Ecto neural progenitor cell (in vitro differentiated cells): ENCODE measurements at places on chromosomes 6 and 20.

DNA sequence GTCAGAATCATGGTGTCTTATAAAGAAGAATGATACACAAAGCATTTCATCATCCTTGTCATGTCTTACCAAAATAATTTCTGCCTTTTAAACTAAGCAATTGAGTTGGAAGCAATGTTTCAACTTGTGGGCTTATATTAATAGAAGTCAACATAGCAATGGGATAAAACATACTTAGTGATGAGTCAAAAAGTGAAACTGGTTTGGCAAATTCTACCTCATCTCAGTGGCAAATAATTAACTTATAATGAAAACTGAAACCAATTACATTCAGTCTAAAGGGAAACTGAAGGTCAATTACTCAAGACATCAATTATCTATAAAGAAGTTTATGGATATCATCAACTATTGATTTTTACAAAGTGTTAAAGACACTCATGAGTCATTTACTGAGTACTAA lies 463.8 kb downstream of the BMP2 start:
- DNase-seq, result no peak

DNA sequence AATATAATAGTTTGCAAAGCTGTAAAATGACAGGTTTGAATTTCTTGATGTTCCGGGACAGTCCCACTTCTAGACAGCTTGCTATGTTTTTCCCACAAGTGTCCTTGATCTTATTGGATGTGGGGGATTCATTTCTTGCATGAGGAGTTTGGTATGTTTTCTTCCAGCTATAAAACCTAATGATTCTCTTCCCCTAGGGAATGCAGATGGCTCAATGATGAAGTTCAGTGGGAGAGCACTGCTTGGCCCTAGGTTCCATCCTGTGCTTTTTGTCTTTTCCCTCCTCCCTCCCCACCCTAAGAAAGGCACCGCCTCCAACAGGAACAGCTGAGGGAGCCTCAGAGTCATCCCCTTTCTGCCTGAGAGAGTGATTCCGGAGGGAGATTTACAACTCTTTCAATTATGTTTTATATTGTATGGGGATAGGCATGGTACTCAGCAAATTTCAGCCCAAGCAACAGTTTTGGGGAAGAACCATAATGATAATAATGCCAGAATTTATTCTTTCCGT lies 149.2 kb downstream of the PHACTR1 start:
- no peak for DNase-seq

DNA sequence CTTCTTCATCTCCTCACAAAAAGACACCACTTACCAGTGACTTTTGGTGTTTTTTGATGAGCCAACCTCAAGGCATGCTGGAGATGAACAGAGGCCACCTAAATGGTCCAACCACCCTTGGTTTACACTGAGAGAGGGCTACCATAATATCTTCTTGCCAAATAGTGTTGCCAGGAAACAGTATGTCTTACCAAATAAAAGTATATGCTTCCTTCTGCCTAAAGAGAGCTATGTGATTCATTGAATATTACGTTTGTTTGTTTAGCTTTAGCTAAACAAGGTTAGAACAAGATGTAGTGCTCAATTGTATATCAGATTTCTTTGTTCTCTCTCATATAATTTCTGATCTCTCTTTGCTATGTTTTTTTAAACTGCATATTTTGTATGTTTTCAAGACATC lies 40.6 kb upstream of the BMP6 start:
- no peak for DNase-seq

DNA sequence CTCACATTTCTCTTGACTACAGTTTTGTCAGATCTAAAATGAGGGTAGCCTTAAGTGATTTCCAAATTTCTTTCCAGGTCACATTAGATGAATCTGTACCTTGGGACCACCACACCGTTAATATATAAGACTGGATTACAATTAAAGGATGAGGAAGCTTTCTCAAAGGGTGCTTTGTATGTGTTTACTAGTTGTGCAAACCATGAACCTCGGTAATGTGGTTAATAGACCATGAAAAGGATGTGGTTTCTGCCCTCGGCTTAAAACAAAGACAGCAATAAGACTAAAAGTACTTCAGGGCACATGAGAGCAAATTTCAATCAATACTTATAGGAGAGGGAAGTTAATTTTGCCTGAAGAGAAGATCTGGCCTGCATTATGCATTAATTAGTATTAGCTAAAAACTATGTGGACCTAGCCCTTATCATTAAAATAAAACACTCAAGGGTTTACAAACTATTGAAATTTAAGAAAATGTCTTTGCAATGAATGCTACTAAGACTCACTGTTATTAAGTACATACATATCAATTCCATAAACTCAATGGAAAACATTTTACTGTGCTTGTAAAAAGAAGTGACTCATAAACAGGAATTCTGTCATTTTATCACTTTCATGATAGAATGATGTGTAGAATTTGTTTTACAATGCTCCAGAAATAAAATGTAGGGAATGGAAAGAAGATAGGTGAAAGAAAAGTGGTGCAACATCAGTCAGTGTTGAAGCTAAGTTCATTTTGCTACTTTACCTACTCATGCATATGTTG lies 936 bp upstream of the TMX4 start:
- DNase-seq, result no peak
